Activated B cell treated with CpG ODN at 0.5 μM for 24 hours (primary cell): ENCODE measurements at places on chromosomes 2 and 18.

DNA sequence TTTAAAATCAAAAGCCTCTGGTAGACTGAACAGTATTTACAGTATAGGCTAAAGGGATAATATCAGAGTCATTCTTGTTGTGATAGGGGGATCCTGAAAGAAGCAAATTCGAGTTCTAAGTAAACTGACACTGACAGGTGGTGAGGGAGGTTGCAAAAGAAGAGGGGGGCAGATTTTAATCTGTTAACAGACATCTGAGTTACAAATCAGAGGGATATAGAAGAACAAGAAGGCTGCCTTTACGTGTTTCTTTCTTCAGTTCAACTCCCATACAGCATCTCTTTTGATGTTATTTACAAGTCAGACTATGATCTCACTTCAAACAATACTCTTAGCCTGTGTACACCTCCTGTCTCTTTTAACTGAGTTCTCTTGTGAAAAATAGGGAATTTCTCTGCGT lies 16.3 kb upstream of the ITGA4 start:
- no peaks in the 10 kb centered on the region for H3K36me3 ChIP-seq
- no peak for DNase-seq
- no peak overlapping the region for H3K27ac ChIP-seq
- no peaks in the 10 kb centered on the region for H3K27me3 ChIP-seq

- H3K27me3 ChIP-seq: peaks cover 4% of the 10 kb centered on the region
- DNase-seq: no peak
- H3K4me1 ChIP-seq: no peaks in the 10 kb centered on the region
Observed at GRCh38 chr18:3748086-3748485, 298.1 kb downstream of the TGIF1 start.

- no peaks in the 10 kb centered on the region for H3K36me3 ChIP-seq
- no peak for DNase-seq
- H3K27me3 ChIP-seq: peaks cover 51% of the 10 kb centered on the region
- H3K27ac ChIP-seq: no peak overlapping the region
Observed at GRCh38 chr2:236164201-236164924, 3.8 kb downstream of the GBX2 start.

- no peak for DNase-seq
- no peaks in the 10 kb centered on the region for H3K36me3 ChIP-seq
- no peak overlapping the region for H3K27ac ChIP-seq
- no peaks in the 10 kb centered on the region for H3K4me1 ChIP-seq
Observed at GRCh38 chr2:52940101-52940500, 827.5 kb upstream of the CHAC2 start.

- H3K36me3 ChIP-seq: no peaks in the 10 kb centered on the region
- H3K27ac ChIP-seq: no peak overlapping the region
- H3K4me1 ChIP-seq: no peaks in the 10 kb centered on the region
- H3K4me3 ChIP-seq: no peak overlapping the region
- H3K27me3 ChIP-seq: peaks cover 9% of the 10 kb centered on the region
Observed at GRCh38 chr2:10239561-10239967, 63.1 kb upstream of the HPCAL1 start.

- H3K27me3 ChIP-seq: peaks cover 4% of the 10 kb centered on the region
- peaks cover 25% of the 10 kb centered on the region for H3K4me1 ChIP-seq
- H3K4me3 ChIP-seq: no peak overlapping the region
- no peak overlapping the region for H3K27ac ChIP-seq
- H3K36me3 ChIP-seq: no peaks in the 10 kb centered on the region
Observed at GRCh38 chr18:45456090-45457021, 158.9 kb upstream of the SLC14A2 start.

- no peak for DNase-seq
- no peak overlapping the region for H3K4me3 ChIP-seq
- no peak overlapping the region for H3K27ac ChIP-seq
- H3K4me1 ChIP-seq: no peaks in the 10 kb centered on the region
Observed at GRCh38 chr18:12554796-12555388, 103.0 kb downstream of the SPIRE1 start.

DNA sequence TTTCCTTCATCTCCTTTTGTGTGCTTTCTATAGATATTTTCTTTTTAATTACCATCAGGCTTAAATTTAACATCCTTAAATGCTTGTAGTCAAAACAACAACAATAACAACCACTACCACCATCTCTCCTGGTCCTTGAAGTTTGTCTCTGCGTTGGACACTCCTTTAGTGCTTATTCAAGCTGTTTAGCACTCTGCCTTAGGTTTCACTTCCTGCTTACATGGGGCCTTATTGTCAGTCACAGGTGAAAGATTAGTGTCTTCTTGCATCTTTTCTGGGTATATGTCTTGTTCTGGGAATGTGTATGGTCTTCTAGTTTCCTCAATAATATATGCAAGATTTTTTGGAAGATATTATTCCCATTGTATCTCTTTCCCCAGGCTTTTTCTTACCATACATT lies 240.1 kb upstream of the NXPH2 start:
- H3K36me3 ChIP-seq: no peaks in the 10 kb centered on the region
- no peaks in the 10 kb centered on the region for H3K27me3 ChIP-seq
- H3K4me1 ChIP-seq: no peaks in the 10 kb centered on the region

DNA sequence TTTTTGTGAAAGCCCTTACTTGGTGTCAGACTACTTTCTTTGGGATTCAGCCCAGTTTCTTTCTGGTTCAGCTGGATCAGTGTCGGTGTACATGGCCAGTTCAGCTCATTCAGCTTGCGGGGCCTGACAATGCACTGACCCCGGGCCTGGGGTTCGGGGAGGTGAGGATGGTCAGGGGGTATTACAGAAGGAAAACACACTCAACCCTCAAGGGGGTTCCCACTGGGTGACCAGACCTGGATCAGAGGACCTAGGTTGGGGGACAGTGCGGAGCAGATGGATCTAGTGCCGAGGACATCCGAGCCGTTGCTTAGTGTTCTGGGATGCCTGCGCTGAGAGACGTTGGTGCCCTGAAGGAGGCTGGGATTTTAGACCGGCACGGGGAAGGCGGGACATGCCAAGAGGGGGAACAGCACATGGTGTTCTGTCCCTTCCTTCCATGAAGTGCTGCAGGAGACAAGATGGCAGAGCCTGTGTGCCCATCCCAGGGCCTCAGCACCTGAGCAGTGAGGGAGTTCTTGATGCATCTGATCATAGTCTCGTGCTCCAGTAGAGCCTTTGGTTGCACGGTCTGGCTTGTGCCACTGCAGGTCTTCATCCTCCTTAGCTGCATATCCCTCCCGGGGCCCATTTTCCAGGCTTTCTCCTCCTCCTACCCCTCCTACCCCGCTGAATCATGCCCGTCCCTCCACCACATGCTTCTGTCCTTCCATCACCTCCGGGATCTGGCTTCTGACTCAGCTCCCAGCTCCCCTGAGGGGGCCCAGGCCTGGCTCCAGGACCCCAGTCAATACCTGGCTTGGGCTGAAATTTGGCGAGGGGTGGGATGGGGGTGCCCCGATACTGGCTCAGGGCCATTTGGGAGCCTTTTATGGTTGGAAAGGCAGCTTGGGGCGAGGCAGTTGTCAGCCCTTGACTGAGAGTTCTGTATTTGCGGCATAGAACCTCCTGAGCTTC lies 18.0 kb downstream of the SPEG start:
- H3K27me3 ChIP-seq: peaks cover 40% of the 10 kb centered on the region
- H3K4me3 ChIP-seq: no peak overlapping the region
- no peaks in the 10 kb centered on the region for H3K36me3 ChIP-seq
- no peak overlapping the region for H3K27ac ChIP-seq

DNA sequence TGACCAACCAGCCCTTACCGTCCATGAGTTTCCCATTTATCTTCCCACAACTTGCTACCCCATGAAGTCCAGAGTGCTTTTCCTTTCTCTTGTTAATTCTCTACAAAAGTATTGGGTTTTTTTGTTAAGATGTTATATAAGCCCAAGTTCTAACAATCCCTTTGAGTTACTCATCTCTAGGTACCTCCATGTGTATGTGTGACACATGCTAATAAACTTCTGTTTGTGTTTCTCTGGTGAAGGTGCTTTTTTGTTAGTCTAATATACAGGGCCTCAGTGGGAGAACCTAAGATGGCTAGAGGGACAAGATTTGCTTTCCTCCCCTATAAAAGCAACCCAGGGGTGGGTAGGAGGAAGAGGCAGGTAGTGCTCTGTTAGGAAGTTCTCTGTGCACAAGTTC lies 31.8 kb upstream of the RMDN2 start:
- peak overlapping the region; percentile 62 for H3K4me3 ChIP-seq
- DNase-seq: no peak
- peaks cover 39% of the 10 kb centered on the region for H3K4me1 ChIP-seq
- H3K27me3 ChIP-seq: no peaks in the 10 kb centered on the region
- H3K27ac ChIP-seq: peak overlapping the region; percentile 84

GRCh38 chr2:138190999-138191398 lies 226.7 kb downstream of the HNMT start:
- no peaks in the 10 kb centered on the region for H3K4me1 ChIP-seq
- H3K27ac ChIP-seq: no peak overlapping the region

DNA sequence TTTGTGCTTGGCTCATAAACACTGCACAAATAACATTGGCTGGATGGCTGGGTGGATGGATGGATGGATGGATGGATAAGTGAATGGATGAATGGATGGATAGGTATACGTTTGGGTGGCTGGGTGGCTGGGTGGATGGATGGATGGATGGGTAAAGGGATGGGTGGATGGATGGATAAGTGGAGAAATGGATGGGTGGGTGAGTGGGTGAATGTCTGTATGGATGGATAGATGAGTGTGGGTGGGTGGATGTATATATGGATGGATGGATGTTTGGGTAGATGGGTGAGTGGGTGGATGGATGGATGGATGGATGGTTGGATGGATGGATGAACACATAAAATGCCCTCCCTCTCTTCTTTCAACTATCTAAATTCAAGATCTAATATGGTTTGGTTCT lies 38.1 kb downstream of the KCNF1 start:
- H3K4me1 ChIP-seq: no peaks in the 10 kb centered on the region
- no peak overlapping the region for H3K27ac ChIP-seq
- H3K4me3 ChIP-seq: no peak overlapping the region
- H3K27me3 ChIP-seq: peaks cover 28% of the 10 kb centered on the region
- no peaks in the 10 kb centered on the region for H3K36me3 ChIP-seq
